ENCODE measurements at places on chromosomes 6 and 20.

GRCh38 chr6:73388433-73388799, 6.2 kb upstream of the DDX43 start:
- DNase-seq, result no peak

DNA sequence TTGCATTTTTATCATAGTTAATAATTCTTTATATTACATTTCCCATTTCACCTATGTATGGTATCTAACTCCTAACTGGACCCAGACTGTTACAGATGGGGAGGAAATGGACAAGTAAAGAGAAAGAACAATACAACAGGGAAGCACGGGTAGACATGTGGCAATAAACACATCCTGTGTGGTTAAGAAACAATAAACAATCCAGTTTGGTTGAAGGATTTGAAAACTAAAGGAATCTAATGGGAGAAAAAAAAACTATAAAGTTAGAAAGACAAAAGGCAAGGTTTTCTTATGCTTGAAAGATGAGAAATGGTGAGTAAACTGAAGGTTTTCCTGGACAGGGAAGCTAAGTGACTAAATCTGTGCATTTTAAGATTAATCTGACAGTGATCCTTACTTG, 34.9 kb upstream of the ALDH8A1 start:
- DNase-seq, result no peak

DNA sequence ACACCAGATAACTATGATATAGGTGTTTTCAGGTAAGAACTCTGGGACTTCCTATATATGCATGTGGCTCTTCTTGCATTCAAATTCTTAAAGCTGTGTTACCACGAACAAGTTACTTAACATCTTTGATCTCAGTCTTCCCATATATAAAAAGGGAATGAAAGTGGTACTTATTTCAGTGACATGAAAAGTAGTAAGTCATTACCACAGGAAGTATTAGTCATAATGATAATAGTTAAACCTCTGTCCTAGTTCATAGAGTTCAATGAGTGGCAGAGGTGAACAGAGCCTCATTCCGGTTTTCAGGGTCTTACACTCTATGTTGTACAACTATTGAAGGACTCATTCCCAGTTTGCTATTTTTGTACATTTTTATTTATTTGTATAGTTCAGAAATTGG, 237.0 kb downstream of the NKAIN2 start:
- DNase-seq, result no peak

DNA sequence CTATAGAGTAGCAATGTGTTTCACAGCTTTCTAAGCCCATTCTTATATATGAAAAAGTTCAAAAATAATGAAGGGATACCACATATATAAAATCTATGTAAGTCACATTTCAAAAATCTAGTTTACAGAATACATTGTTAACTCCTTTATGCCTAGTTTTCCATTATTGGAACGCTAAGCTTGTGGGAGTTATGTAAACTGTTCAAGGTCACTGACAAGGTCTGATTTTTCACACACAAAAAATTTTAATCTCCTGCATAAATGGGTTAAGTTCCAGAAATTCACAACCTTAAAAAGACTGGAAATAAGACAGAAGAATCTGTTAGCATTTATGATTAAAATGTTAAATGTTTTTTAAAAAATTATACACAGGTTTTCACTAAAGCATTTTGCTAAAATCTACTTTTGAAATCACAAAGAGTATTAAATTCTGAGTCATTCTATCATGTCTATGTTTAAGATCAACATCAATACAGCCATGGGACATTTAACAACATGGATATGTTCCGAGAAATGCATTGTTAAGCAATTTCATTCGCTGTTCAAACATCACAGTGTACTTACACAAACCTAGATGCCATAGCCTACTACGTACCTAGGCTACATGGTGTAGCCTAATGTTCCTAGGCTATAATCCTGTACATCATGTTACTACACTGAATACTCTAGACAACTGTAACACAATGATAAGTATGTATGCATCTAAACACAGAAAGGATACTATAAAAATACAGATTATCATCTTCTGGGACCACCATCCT, 25.4 kb downstream of the ATG5 start:
- DNase-seq, result no peak

DNA sequence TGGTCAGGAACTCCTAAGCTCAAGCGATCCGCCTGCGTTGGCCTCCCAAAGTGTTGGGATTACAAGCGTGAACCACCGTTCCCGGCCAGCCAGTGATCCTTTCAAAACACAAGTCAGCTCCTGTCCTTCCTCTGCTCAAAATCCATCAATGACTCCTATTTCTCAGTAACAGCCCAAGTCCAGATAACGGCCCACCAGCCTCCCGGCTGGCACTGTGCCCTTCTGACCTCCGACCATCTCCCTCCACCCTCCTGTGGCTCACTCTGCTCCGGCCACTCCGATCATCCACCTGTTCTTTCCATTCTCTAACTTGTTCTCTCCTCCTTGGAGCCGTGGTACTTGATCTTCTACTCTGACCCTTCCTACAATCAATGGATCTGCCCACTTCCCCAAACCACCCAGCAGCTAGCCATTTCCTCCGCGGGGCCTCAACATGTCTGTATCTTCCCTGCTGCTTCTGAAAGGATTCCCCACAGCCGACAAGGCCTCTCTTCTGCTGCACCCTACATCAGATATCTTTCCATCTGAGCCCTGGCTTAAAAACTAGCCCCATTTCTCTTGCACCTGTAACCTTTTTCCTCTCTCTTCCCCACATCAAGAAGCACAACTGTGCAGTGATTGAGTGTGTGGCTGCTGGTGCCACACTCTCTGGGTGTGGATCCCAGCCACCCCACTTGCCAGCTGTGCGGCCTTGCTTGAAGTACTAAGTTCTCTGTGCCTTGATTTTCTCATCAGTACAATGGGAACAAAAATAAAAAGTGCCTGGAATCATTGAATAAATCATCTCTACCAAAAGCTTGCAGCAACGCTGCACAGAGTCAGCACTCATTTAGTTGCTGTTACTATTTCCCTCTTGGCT, 6.1 kb upstream of the ZMYND8 start:
- DNase-seq, result no peak

- DNase-seq, result no peak
Observed at GRCh38 chr6:10692965-10693538, 1.4 kb downstream of the C6orf52 start.

DNA sequence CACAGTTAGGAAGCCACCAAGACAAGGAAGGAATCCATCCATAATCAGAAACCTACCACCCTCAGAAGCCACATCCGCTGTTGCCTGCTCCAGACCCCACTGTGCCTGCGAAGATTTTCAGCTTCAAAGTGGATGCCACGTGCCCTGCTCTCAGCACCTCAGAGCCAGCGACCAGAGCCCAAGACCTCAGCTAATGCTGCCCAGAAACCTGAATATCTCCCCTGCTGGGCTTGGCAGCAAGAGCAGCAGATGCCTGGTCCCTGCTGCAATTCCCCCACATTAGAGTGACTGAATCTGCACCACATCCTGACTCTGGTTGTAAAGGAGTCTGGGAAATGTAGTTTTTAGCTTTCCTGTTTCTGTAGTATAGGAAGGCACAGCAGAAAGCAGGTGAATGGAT, 10.7 kb upstream of the ULBP3 start:
- DNase-seq, result no peak

DNA sequence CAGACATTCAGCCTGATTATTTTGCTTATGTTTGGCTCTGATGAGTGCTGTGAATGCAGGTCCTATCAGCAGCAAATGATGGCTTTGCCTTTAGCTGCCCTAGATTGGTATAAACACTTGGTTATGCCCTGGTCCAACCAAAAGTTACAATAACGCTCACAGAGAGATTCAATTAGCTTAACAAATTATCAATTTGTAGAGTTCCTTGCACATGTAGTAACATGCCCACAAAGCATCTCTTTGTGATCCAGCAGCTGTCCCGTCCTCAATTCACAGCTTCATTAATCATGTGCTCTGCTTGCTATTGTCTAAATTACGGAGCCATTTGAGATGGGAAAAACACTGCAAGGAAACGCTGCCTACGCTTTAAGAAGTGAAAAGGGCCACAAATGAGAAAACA, 457.9 kb downstream of the HDGFL1 start:
- DNase-seq, result no peak

GRCh38 chr6:64197246-64197645, 561.6 kb downstream of the PHF3 start:
- no peak for DNase-seq

GRCh38 chr6:144305985-144306384, 20.9 kb downstream of the UTRN start:
- no peak for DNase-seq

DNA sequence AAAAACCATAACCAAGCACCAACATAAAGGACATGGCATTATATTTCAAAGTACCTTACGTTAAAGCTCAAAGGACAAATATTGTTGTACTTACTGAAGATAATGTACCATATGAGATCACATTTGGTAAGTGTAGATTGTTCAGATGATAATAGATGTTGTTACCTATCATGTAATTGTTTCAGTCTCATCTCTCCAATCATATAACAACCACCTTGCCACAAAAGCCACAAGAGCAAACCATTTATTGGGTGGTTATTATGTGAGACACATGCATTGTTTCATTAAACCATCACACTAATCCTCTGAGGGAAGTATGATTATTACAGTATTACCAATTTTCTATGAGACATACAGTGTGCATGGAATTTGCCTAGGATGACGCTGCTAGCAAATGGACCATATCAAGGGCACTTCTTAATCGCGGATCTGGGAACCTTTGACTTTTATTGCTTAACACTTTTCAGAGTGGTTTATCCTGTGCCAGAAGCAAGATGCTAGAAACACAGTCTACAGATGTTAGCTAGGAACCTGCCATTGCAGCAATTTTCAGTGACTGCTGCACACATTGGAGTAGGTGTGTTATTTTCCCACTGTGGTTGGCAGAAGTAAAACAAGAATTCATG, 149.8 kb upstream of the AKIRIN2 start:
- DNase-seq, result no peak

- no peak for DNase-seq
Observed at GRCh38 chr6:135739288-135739687, 112.2 kb upstream of the PDE7B start.

Data from activated CD8-positive, alpha-beta memory T cell treated with anti-CD3 and anti-CD28 coated beads, Interleukin-2, amount 50 U/mL, for 48 hours (primary cell).